ENCODE measurements at places on chromosomes 6 and 20.

DNA sequence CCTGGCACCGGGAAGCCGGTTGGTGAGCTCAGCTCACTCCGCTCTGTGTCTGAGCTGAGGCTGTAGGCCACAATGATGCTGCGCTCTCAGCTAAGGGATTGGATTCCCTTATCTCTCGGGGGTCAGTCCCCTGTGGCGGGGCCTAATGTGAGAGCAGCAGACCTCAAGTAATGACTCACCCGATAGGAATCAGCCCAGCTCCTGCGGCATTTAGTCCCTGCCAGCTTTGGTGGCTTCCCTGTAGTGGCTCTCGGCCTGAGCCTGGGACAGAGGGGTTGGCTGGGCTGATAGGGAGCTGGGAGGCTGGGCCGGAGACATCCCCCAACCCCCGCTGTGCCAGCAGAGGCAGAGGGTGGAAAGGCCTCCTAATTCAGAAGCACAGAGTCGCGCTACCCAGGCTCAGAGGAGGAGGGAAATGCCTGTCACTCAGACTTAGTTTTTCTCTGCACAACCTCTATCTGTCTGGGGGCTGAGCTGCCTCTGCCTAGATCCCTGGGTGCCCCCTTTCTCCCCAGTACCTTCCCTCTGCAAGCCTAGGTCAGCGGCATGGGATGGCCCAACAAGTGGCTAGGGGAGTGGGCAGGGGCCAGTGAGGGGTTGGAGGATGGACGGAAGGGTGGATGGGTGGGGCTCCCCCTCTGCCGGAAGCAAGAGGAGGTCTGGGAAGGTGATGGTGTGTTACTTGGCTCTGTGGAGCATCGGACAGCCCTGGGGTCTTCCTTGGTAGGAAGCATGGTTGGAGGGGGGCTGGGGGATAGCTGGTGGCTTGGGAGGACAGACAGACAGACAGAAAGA, 92.2 kb downstream of the CDH22 start:
- no peak for DNase-seq

DNA sequence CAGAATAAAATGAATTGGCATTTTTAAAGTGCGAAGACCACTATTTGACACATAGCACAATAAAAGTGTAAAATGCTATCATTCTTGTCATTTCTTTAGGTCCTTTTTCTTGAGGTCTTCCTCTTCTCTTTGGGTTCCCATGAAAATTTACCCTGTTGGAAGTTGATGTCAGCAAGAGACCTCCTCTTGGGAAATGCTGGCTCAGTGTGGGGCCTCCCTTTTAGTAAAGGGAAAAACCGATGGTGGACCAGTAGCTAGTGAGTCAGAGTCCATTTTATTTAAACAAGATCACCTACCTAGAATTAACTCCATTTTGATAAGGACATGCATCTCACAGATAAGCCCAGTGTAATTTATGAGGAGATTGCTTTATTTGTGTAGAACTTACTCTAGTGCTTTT, 37.7 kb upstream of the HLA-C start:
- no peak for DNase-seq

- DNase-seq, result no peak
Measured at GRCh38 chr6:118495485-118496280, 52.4 kb upstream of the PLN start.

GRCh38 chr6:27830212-27830599, 82.0 kb downstream of the OR2B2 start:
- no peak for DNase-seq

DNA sequence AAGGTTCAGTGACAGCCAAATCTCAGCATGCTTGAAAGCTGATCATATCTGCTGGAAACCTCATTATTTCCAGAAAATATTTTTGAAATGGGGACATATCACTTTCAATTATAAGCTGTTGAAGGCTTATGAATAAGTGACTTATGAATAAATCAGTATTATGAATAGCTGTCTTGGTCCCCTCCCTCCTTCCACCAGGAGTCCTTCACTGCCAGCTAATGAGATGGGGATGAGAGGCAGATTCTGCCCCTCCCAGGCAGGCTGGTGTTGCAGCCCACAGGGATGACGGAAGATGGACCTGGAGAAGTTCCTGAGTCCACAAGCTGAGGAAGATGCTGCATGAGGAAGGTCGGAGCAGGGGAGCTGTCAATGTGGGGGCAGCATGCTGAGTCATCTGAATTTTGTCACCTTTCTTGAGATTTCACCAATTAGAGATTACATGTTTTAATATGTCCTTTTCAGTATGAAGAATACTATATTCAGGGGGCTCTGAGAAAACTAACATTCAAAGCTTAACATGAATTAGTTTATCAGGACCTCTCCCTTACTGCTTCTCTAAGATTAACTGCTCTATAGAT, 112.2 kb downstream of the DTNBP1 start:
- DNase-seq, result no peak

DNA sequence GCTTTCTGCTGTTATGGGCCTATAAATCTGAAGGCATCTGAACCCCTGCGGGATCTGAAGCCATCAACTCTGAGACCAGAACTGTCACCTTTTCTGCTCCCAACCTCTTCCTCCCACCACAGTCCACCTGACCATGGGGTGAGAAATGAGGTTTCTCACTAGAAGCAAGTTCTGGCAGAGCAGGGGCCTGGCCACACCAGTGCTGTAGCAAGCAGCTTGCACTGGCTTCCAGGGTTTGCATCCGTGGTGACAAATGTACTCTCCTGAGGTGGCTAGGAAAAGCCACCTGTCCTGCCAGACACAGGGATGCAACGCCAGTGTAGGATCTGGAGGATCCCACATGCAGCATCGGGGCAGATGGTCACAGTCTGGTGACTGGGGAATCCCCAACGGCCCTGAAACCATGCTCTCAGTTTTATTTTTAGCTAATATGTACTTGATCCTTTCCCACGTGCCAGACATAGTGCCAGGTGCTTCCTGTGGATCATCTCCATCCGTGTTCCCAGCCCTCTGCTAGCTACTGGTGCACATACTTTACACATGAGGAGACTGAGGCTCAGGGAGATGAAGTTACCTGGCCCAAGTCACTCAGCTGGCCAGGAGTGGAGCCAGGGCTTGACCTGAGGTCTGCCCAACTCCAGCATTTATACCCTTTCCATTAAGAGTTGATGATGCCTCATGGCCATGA, 122.1 kb upstream of the SPACA1 start:
- DNase-seq, result no peak

GRCh38 chr6:24149296-24149695, 23.3 kb downstream of the NRSN1 start:
- no peak for DNase-seq

DNA sequence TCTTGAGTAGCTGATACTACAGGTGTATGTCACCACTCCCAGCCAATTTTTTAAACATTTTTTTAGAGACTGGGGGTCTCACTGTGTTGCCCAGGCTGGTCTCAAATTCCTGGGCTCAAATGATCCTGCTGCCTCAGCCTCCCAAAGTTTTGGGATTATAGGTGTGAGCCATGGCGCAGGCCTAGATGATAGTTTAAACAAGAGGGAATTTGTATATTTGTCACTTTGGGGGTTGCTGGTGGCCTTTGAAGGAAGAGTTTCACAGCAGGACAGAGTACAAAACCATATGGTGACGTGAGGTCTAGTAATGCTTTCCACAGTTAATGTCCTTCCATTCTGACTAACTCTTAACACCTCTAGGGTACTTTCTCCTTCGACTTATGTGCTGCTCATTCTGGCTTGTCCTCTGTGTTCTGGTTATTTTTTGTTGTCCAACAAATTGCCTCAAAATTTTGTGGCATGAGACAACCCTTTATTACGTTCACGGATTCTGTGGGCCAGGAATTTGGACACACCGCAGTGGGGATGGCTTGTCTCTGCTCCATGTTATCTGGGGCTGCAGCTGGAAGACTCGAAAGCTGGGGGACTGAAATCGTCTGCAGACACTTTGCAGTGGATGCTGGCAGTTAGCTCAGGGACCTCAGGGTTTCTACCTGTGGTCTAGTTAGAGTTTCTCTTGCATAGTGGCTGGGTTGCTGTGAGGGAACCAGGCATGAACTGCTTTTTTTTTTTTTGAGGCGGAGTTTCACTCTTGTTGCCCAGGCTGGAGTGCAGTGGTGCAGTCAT, 23.0 kb upstream of the IER3 start:
- no peak for DNase-seq

DNA sequence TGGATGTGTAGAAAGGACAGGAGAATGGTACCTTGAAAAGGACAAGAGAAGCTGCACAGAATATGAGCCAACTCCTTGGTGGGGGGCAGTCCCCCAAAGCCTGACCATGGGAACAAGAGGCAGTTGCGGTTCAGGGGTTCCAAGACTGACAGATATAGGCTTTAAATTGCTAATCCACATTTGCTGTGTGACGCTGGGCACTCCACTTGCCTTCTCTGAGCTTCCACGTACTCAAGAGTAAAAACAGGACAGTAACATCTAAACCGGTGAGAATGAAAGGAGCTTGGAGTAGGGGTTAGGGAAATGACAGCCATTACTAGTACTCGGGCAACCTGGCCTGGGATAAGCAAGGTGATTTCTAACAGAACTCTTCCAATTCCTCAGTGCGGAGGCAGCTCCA, 57.9 kb upstream of the LRFN2 start:
- no peak for DNase-seq

GRCh38 chr6:121522771-121523386, 87.4 kb downstream of the GJA1 start:
- DNase-seq, result no peak

DNA sequence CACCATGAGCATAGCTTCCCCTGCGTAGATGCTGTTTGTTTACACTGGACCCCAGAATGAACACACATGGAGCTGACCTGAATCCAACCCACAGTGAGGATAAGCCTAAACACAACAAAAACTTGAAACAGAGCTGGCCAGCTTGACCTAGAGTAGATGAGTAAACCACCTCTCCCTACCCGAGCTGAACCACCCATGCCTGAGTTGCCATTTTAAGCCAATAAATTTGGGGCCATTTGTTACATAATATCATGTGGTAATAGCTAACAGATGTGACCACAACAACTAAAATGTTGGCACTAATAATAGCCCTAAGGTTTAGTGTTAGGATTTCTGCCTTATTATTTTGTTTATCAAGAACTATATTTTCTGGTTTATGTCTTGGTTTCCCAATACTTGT, 103.2 kb upstream of the GRIK2 start:
- DNase-seq, result no peak

DNA sequence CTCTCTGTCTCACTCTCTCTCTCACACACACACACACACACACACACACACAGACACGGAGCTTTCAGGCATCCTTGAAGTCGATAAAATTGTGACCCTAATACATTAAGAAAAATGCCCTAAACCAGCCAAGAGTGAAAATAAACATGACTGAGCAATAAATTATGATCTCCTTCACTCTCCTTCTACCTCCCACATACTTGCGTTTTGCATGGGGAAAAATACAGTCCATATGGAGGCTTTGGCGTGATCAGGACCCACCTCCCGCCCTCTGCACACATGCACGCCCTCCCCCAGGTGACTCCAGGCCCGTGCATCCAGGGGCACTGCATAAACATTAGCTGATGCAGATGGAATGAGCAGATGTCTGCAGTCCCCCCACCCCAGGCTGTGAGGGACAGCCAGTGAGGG, 114.2 kb upstream of the JARID2 start:
- DNase-seq, result no peak

- no peak for DNase-seq
Measured at GRCh38 chr20:43739148-43739749, 12.4 kb upstream of the GTSF1L start.

DNA sequence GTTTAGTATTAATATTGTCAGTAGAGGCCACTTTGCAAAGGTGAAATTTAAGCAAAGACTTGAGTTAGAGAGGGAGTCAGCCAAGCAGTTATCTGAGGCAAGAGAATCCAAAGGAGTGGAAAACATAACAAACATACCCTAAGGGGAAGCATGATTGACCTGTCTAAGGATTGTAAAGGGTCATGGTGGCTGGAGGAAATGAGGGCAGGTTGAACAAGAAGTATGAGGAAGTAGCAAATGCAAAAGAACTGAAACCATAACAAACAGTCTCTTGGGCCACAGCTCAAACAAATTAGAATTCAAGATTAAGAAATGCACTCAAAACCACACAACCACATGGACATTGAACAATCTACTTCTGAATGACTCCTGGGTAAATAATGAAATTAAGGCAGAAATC, 103.2 kb downstream of the FBXO5 start:
- no peak for DNase-seq

GRCh38 chr6:70686548-70687133, 19.0 kb downstream of the SMAP1 start:
- no peak for DNase-seq

Data from stimulated activated CD4-positive, alpha-beta T cell treated with anti-CD3 and anti-CD28 coated beads, Interleukin-12 subunit alpha, Interleukin-12 subunit beta, amount 100 ng/mL, for 48 hours (primary cell).